ENCODE measurements at places on chromosomes 13 and 19.
A peak's percentile ranks its signal among the peaks of the same experiment; 100 is the strongest.

DNA sequence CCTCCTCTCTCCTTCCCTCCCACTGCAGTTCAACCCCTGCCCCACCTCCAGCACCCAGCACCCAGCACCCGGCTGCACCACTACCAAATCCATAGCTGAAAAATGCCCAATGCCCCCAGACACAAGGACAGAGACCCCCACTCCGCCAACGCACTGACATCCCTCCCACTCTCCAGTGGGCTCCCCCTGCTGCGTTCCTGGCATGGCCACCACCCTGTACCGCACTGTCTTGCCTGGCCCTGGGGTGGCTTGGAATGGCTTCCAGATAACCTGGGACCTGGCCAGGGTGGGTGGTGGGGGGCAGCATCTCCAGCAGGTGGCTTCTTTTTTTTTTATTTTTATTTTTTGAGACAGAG is 5.8 kb upstream of the MKNK2 start:
- DNase-seq: no peak

DNA sequence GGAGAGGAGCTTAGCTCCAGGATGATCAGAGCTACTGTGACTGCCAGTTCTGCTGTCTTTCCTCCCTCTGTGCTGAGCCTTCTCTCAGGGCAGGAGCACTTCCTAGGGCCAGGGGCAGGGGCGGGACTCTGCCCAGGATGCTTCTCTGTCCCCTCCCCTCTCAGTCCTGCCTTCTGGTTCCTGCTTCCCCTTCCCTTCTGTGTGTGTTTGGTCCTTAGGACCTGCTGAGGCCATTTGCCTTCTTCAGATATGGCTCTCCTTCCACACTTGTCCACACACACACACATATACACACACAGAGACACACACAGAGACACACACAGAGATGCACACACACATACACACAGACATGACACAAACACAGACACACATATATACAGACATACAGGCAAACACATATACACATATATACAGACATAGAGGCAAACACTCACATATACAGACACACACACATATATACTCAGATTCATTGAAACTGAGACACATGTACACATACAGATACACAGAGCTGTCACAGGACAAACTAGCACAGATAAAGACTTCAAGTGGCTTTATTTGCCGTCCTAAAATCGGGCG is 22.0 kb upstream of the CD177 start:
- no peak for DNase-seq

- DNase-seq: no peak
Observed at GRCh38 chr13:54841682-54842081, 1813.1 kb downstream of the OLFM4 start.

DNA sequence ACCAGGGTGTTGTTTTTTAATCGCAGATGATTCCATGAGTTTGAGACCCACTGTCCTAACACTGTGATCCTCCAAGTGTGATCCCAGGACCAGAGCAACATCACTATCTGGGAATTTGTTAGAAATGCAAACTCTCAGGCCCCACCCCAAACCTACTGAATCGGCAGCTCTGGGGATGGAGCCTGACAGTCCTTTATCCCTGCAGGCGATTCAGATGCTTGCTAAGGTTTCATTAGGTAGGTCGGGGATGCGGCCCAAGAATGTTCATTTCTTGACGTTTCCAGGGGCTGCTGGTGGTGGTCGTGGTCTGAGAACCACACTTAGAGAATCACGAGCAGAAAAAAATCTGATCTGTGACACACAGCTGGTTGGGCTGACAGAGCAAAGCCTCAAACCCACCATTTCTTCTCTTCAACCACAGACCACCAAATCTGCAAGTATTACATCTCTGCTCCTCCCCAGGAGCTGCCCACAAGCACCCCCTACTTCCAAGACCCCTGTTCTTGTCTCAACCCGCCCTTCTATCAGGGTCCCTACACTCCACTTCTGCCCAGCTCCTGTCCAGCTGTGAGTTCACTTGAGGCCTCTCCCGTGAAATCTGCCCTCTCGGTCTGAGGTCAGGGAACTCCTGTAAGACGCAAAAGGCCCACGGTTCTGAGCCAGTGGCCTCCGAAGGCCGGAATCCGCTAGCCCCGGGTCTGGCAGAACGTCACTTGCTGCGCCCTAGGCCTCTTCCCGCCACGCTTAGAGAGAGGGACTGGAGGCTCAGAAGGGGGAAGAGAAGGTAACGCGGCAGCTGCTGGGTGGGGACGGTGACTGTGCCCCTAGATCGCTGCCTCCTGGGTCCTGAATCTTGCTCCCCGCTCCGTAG is 1.1 kb upstream of the FARP1 start:
- DNase-seq: peak; percentile 18

GRCh38 chr13:58025821-58026220 is 394.3 kb downstream of the PCDH17 start:
- DNase-seq: no peak

DNA sequence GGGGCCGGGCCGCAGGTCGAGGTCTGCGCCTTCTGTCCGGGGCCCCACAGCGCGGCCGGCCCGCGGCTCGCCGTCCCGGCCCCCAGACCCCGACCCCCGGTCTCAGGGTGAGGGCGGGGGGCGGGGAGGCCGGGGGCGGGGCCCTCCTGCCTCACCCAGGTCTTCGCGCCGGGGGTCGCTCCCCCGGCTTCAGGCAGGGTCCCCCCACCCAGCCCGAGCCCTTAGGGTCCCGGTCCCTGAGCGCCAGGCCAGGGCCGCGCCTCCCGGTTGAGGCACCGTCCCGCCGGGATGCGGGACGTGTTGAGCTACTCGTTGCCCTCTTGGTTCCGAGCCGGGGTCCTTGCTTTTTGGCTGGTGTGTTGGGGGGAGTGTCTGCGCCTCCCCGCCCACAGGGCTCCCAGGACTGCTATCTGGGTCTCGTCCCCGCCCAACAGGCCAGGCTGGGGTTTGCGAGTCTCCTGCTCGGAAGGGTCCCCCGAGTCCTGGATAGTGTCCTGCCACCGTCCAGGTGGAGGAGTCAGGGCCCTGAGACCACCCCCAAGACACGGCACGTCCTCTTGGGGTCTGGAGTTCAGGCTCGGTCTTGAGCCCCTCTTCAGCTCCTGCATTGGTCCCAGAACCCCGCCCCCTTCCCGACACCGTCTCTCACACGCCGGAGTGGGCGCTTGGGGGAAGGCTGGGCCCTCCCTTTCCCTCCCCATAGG is 452 bp downstream of the PIAS4 start:
- no peak for DNase-seq

DNA sequence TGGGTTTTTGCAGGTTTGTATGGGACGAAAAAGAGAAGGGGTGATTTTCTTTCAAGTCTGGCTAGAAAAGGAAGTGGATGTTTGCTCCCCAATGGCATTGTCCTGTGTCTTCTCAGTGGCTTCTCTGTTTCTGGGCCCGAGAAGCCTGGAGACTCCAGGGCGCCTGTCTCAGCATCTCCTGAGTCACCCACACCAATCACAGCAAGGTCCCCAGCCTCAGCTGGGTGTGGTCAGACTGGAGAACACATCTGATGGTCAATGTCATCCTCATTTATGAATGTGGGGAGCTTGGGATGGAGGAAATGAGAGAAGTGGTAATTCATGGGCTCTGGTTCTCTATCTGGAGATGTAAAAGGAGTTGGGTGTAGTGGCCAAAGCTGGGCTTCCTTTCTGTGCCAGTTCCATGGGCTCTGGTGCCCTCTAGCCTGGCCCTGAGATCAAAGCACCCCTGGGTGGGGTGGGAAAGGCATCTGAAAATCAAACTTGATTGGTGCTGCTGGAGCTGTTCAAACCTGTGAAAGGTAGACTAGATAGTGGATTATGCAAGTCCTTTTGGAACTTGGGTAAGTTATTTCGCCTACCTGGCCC is 13.4 kb downstream of the RASL11A start:
- no peak for DNase-seq

- DNase-seq: no peak
Observed at GRCh38 chr19:1460033-1460995, 10.4 kb downstream of the APC2 start.

DNA sequence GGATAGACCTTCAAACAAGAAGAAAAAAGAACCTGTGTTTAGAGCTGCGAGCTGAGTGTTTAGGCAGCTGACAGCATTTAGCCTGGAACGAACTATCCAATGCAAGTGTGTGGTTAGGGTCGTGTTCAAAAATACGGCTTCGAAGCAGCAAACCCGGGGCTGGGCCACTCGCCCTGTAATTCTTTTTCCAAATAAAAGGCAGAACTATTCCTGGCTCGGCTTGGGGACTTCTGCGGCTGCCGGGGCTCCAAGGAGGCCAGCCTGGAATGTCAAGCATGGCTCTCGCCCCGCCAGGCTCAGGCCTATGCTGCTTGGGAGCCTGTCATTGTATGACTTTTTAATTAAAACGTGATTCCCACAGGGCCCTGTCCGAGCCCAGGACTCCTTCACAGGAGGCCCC is 51.7 kb upstream of the KLF2 start:
- DNase-seq: no peak

GRCh38 chr13:44363631-44364344 is 9.8 kb upstream of the SERP2 start:
- no peak for DNase-seq

DNA sequence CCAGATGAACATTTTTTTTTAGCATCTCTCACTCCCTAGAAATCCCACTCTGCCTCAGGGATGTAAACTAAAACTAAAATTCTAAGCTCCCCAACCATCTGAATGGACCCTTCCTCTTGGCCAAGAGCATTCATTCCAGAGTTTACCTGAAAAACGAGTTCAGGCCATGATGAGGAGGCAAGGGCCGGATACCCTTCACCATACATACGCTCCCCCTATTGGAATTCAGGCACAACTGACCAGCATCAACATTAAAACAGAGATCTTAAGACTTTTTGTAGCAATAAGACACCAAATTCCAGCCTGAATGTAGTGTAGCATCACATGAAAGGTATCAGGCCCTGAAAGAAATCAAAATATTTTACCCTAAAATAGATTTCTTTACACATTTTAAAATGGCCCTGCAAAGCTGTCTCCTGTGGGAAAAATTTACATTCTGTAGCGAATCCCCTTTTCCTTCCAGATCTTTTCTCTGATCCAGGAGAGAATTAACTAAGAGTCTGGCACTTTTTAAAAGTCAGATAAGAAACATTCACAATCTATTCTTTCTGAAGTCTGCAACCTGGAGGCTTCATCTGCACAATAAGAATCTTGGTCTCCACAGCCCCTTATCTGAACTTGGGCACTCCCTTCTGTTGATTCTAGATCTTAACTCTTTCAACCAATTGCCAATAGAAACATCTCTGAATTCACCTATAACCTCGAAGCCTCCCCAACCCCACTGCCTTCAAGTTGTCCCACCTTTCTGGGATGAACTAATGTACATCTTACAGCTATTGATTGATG is 888.5 kb downstream of the UQCRFS1 start:
- no peak for DNase-seq

- no peak for DNase-seq
Observed at GRCh38 chr13:36030670-36031331, 100.4 kb downstream of the DCLK1 start.

DNA sequence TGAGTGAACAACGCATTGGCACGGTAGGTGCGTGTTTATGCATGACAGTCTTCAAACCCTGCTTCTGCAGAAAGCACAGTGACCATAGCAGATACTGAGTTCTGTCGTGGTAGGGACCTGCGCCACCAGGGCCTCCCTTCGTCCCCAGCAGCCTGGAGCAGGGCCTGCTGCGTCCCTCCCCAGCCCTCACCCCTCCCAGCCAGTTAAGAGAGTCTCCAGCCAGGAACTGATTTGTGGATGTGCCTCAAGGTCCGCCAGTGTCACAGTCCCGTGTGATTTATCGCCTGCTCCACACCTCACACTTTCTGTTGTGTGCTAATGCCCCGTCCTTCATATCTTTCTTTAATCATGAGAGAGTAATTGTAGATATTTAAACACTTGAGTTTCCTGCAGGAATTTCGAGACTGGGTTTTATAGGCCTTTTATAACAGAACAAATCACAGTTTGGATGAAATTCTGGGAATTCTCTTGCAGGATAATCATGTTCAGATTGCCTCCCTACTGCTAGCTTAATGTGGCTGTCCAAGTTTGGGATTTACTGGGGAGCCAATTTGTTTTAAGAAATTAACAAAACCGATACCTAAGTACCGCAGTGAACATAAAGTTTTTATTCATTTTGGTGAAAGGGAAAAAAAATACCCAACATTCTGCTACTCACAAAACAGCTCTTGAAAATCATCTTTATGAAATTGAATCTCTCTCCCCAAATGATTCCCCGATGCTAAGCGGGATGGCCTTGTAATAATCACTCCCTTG is 438.6 kb downstream of the TSHZ3 start:
- DNase-seq: no peak

DNA sequence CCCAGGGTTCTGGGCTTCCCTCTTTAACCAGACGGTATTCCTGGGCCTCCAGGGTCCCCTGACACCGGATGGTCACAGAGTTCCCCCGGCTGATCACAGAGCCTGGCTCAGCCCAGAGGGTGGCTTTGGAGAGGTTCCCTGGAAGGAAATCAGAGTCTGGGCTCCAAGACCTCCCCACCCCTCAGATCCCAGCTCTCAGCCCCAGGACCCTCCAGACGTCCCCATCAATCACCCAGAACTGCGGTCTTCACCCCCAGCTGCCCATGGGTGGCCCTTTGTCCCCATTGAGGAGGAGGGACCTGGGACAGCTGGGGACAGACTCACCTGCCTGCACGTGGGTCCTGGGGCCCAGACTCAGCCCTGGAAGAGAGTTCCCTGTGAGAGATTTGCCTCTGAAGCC is 955 bp downstream of the LILRA5 start:
- no peak for DNase-seq

DNA sequence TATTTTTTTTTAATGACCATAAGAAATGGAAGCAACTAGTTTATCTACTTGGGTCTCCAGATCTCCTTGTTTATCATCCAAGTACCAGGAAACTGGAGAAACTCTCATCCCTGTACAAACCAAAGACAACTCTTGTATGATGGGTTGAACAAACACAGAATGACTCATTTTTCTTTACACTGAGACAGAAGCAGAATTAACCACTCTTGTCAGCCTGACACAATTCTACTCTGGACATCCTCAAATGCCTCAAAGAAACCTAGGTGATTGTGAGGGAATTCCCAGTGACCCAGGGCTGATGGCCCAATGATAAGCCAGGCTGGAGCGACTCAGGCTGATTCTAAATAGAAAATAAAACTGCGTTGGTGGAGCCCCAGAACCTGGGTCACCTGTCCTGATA is 151.5 kb downstream of the ZNF737 start:
- no peak for DNase-seq

- DNase-seq: no peak
Observed at GRCh38 chr13:94859278-94859691, 146.9 kb upstream of the SOX21 start.

- no peak for DNase-seq
Observed at GRCh38 chr13:97432232-97432916, 1.6 kb upstream of the RAP2A start.

DNA sequence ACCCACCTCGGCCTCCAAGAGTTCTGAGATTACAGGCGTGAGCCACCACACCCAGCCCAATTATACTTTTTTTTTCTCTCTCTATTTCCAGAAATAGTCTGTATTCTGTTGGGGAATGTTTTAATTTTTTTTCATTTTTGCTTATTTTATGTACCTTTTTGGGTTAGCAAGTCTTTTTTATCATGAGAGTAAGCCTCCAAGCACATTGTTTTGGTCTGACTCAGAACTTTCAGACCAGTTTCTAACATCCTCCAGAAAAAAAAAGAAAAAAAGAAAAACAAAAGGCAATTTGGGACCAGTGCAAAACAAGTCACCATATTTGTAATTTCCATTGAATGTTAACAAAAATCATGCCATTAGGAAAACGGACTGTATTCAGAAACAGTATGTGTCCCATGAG is 1465.5 kb downstream of the SLITRK5 start:
- DNase-seq: no peak
